ENCODE measurements at places on chromosomes 5 and 9.

- H3K27me3 ChIP-seq, result no peaks in the 10 kb centered on the region
- DNase-seq, result no peak
- H3K27ac ChIP-seq, result no peak overlapping the region
- no peaks in the 10 kb centered on the region for H3K36me3 ChIP-seq
- H3K4me1 ChIP-seq, result no peaks in the 10 kb centered on the region
- H3K4me3 ChIP-seq, result no peak overlapping the region
Observed at GRCh38 chr5:120314191-120314590, 149.9 kb upstream of the PRR16 start.

DNA sequence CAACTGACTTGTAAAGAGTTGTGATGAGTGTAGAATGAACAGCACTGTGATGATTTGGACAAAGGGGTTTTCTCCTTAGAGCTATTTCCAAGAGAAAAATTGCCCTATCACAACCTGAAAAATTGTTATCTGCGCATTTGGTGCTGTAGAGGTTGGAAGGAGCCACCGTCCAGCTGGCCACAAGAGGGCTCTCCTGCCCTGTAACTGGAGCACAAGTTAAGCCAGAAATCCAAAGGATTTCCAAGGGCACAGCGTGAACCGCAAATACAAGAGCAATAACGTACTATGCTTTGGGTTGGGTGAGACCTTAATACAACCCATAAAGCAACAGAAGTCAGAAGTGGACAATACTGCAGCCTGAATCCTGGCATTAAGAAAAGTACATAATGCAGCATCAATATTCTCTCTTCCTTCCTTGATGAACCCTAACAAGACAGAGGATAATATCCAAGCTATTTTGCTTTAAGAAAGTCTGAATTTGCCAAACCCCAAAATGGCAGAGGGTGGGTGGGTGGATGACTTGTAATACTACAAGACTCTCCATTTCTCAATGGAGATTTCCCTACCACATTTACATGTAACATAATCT lies 56.8 kb upstream of the SMIM32 start:
- H3K4me3 ChIP-seq, result no peak overlapping the region
- no peak for DNase-seq
- H3K4me1 ChIP-seq, result no peaks in the 10 kb centered on the region
- H3K27ac ChIP-seq, result no peak overlapping the region
- H3K27me3 ChIP-seq, result no peaks in the 10 kb centered on the region

DNA sequence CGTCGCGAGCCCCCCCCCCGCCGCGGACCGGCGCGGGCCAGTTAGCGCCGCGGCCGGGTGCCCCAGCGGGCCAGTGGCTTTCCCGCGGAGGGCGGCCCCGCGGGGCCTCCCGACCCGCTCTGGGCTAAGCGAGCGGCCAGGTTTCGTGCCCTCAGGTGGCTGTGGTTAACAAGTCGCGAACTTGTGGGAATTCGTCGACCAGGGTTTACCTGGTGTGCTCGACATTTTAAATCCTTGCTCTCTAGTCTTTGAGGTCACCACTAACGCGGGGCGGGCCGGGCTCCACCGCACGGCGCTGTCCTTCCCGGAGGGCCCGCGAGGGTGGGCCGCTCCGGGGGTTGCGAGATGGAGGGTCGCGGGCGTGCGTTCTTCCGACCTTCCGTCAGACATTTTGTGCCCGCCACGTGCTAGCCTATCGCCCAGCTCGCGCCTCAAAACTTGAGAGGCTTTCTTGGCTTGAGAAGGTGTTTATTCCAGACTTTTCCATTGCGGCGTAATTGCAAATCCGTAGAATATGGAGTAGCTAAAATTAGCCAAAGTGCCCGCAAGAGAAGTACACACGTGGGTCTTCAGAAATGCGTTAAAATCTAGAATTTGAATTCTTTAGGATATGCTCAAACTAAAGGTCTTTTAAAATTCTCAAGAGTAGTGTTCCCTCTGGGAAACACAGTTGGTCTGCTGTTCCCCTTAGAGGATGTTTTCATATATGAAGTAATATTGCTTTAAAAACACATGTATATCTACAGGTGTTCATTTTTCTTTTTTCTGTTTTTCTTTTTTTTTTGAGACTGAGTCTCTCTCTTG lies 2.1 kb downstream of the ANP32B start:
- peaks cover 23% of the 10 kb centered on the region for H3K4me1 ChIP-seq
- H3K27me3 ChIP-seq, result no peaks in the 10 kb centered on the region
- no peaks in the 10 kb centered on the region for H3K36me3 ChIP-seq
- H3K4me3 ChIP-seq, result peak overlapping the region; percentile 84
- peak; percentile 9 for DNase-seq

DNA sequence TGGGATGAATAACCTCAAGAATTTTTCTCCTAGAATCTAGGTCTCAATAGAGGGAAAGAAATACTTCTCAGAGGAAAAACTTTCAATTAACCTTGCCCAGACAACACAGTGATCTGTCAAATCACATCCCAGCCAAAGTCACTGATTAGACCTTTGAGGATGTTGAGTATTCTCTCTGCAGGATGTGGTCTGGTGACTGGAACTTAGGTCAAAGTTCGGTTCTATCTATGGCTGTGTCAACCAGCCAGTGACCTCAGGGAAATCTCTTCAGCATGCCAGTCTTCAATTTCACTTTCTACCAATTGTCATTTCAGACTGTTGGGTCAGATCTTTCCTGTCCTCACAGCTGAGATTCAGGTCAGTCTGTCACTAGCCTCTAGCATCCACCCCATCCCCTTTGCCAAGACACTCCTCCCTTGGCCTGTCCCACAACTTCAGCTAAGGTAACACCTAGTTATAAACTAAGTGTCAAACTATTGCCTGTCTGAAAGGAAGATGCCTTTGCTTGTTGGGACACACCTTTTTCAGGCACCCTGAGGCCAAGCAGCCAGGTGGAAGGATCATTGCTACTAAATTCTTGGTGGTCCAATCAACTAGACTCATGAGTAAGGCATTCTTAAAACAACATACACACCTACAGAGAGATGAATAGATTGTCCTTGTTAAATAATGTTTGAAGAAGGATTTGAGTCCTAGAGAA lies 156.3 kb upstream of the FST start:
- no peaks in the 10 kb centered on the region for H3K4me1 ChIP-seq
- peak; percentile 8 for DNase-seq
- H3K27ac ChIP-seq, result no peak overlapping the region
- no peak overlapping the region for H3K4me3 ChIP-seq
- H3K27me3 ChIP-seq, result no peaks in the 10 kb centered on the region

- H3K27me3 ChIP-seq, result no peaks in the 10 kb centered on the region
- no peak for DNase-seq
- H3K36me3 ChIP-seq, result peaks cover 22% of the 10 kb centered on the region
- H3K4me1 ChIP-seq, result peaks cover 10% of the 10 kb centered on the region
- H3K27ac ChIP-seq, result no peak overlapping the region
Observed at GRCh38 chr9:128823903-128824406, 5.6 kb downstream of the SPOUT1 start.

- H3K4me1 ChIP-seq, result peaks cover 19% of the 10 kb centered on the region
- no peak overlapping the region for H3K27ac ChIP-seq
- no peak overlapping the region for H3K4me3 ChIP-seq
Observed at GRCh38 chr5:135436951-135437418, 10.2 kb downstream of the DCANP1 start.

DNA sequence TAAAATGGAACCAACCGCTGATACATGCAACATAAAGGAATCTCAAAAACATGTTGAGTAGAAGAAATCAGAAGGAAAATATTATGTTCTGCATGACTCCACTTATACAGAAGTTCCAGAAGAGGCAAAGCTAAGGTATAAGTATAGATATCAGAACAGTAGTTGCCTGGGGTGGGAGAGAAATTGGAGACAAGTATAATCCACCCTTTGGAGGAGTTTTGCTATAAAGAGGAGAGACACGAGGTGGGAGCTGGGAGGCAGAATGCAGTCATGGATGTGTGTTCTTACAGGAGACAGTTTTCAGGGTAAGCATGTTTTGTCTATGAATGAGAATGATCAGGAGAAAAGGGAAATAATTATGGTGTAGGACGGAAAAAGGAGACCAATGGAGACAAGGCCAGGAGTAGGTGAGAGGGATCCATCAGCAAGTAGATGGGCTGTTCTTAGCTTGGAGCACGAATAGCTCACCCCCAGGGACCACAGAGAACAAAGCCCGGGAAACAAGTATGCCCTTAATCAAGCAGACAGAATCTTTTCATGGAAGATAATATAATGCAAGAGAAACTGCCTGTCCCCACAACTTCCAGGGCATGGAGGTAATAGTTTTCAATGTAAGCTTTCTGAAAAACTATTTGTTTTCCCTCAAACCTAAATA lies 72.2 kb downstream of the MED27 start:
- H3K4me1 ChIP-seq, result peaks cover 30% of the 10 kb centered on the region
- H3K27me3 ChIP-seq, result no peaks in the 10 kb centered on the region
- no peak for DNase-seq
- no peak overlapping the region for H3K27ac ChIP-seq

- H3K36me3 ChIP-seq, result no peaks in the 10 kb centered on the region
- H3K4me3 ChIP-seq, result no peak overlapping the region
- H3K27ac ChIP-seq, result no peak overlapping the region
Observed at GRCh38 chr9:111959468-111960359, 63.1 kb downstream of the UGCG start.

- no peak for DNase-seq
- H3K27me3 ChIP-seq, result no peaks in the 10 kb centered on the region
- no peak overlapping the region for H3K4me3 ChIP-seq
Observed at GRCh38 chr5:68544091-68544647, 328.6 kb downstream of the PIK3R1 start.

DNA sequence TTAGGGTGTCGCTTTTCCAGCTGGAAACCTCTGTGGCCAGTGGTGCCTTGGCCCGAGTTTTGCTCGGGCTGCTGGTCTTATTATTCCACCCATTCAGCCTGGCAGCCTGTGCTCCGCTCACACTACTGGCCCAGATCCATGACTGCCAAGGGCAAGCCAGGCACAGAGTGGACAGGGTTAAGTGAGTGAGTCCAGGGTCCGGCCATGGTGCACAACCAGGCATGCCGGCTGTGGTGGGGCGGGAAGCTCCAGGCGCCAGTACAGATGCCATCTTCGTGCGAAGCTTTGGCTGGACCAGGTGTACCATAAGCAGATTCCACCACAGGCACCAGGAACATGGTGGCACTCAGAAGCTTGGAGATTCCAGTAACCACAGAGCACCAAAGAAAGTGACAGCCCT lies 580.2 kb upstream of the FAM174A start:
- H3K27ac ChIP-seq, result no peak overlapping the region
- no peaks in the 10 kb centered on the region for H3K36me3 ChIP-seq
- DNase-seq, result no peak
- no peak overlapping the region for H3K4me3 ChIP-seq
- H3K27me3 ChIP-seq, result no peaks in the 10 kb centered on the region
- no peaks in the 10 kb centered on the region for H3K4me1 ChIP-seq

DNA sequence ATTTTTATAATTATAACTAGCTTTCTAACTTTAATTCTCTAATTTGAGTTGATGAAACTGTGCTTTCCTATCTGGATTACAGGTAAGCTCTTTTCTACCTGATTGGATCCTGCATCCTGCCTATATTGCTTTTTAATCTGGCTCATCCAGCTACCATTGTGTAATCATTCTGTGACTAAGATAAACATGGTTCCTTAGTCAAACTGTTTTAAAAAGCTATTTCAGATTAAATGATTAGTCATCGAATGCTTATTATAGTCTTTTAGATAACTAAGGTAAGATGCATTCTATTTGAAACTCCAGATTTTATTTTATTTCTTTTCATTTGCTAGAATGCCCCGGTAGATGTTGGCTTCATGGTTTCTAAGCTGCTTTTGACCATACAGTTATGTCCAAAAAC lies 50.7 kb downstream of the ICE1 start:
- H3K27me3 ChIP-seq, result no peaks in the 10 kb centered on the region
- H3K27ac ChIP-seq, result no peak overlapping the region

- H3K4me3 ChIP-seq, result no peak overlapping the region
- no peaks in the 10 kb centered on the region for H3K4me1 ChIP-seq
- H3K36me3 ChIP-seq, result no peaks in the 10 kb centered on the region
- H3K27me3 ChIP-seq, result no peaks in the 10 kb centered on the region
- no peak overlapping the region for H3K27ac ChIP-seq
Observed at GRCh38 chr9:137372693-137373610, 50.0 kb downstream of the EXD3 start.

- DNase-seq, result no peak
- no peaks in the 10 kb centered on the region for H3K4me1 ChIP-seq
- H3K4me3 ChIP-seq, result no peak overlapping the region
- no peak overlapping the region for H3K27ac ChIP-seq
- H3K36me3 ChIP-seq, result no peaks in the 10 kb centered on the region
Observed at GRCh38 chr5:74538206-74538661, 102.3 kb downstream of the ENC1 start.

DNA sequence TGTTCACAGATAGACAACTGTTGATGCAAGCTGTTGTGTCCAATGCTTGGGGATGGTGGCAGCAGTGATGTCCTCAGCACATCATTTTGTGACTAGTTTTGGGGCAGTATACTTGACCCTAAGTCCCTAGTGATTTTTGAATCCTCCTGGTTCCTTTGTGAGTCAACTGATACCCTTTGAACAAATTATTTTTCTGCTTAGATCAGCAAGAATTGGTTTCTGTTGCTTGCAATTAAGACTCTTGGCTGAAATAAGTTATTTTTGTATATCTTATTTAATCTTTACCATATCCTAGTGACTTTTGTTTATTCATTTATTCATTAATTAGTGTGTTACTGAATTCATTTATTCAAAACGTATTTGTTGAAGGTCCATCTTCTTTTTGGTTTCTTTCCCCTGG lies 392.0 kb upstream of the SGCD start:
- H3K36me3 ChIP-seq, result no peaks in the 10 kb centered on the region
- no peak for DNase-seq
- no peaks in the 10 kb centered on the region for H3K27me3 ChIP-seq
- H3K27ac ChIP-seq, result no peak overlapping the region
- H3K4me1 ChIP-seq, result no peaks in the 10 kb centered on the region
- H3K4me3 ChIP-seq, result no peak overlapping the region

DNA sequence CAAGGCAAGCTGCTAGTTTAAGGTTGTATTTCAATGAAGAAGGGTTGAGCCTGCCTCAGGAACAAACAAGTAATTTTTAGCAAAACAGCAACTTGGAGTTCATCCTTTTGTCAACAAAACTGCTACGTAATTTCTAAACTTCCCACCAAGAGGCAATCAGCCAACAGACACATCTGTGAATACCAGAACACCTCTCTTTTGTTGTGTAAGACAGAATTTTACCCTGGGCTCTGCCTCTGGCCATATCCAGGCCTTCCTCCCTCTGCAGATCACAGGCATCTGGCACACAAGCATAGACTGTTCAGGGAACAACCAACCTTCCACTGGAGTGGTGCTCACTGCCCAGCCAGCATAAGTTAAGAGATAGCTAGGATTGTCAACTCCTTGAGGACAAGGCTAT lies 409.0 kb downstream of the SPOCK1 start:
- H3K36me3 ChIP-seq, result no peaks in the 10 kb centered on the region
- 0 out of 2 replicates have a peak, but pooled peaks cover 3% of the 10 kb centered on the region for H3K27me3 ChIP-seq

DNA sequence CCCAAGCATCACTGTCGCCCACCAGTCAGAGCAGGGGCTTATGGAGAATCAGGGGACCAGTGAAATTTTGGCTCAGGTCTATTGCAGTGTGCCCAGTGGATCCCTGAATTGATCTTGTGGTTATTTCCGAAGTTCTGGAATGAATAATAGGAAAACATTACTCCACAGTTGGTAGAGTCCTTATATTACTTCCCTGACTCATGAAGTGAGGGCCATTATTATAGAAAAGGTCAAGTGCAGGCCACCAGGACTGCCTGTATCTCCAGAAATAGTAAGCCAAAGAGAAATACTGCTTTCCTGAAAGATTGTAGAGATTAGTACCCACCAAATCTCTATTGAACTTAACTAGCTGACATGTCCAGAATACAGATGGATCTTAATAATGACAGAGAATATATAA lies 335.0 kb downstream of the NPR3 start:
- no peak for DNase-seq
- no peaks in the 10 kb centered on the region for H3K36me3 ChIP-seq
- H3K4me3 ChIP-seq, result no peak overlapping the region
- no peaks in the 10 kb centered on the region for H3K4me1 ChIP-seq
- no peak overlapping the region for H3K27ac ChIP-seq
- H3K27me3 ChIP-seq, result no peaks in the 10 kb centered on the region
